ENCODE measurements at places on chromosomes 7 and 10.

- DNase-seq = peak; percentile 11
Measured at GRCh38 chr7:78510580-78511188, 712.1 kb downstream of the PHTF2 start.

DNA sequence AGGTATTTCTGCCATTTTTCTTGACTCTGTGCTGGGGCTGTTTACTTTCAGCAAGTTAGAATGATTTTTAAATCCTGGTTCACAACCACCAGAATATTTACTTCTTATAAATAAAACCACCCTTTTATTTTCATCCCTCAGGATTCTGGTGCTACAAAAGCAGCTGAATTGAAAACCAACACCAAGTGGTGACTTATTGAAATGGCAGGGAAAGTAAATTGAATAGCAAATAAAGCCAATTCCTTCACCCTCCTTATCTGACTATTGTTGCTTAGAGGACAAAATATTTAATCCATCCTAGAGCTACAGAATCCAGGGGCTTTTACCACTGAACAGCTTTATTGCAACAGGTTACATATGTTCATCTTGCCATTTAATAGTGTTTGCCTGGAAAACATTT, 828.6 kb upstream of the GHITM start:
- DNase-seq = no peak

DNA sequence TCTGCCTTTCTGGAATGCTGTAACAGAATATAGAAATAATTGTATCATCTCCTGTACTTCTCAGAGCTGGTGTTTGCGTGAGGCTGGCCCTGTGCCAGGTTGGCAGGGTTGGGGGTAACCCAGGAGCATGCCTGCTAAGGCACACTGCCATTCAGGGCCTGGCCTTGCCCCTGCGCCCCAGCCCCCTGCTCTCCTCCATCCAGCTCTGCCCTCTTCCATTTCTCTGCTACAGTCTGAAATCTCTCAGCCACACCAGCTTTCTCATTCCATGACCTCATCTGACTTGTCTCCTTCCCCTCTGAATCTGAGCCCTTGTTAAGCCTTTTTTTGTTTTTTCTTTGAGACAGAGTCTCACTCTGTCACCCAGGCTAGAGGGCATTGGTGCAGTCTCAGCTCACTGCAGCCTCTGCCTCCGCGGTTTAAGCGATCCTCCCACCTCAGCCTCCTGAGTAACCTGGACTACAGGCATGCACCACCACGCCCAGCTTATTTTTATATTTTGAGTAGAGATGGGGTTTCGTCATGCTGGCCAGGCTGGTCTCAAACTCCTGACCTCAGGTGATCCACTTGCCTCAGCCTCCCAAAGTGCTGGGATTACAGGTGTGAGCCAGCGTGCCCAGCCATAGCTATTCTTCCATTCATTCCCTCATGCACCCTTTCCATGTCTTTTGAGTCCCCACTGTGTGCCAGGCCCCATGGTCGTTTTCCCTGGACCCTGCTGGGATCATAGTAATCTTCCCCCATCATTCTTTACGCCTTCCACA, 206.8 kb downstream of the CUX1 start:
- DNase-seq = no peak

DNA sequence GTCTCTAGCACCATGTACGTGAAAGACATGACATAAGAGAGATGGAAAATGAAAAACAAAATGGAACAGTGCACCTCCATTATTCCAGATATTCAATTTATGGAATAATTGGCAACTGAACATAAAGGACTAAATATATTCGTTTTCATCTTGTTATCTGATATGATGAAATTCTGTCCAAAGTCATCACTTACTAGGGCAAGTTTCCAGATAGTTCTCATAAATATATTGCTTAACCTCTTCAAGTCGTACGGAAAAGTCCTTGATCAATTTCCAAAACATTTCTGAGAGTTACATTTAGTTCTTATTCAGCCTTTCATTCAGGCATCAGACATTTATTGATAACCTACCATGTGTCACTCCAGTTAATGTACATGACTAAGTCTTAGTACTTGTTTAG, 185.2 kb downstream of the HGF start:
- DNase-seq = no peak

DNA sequence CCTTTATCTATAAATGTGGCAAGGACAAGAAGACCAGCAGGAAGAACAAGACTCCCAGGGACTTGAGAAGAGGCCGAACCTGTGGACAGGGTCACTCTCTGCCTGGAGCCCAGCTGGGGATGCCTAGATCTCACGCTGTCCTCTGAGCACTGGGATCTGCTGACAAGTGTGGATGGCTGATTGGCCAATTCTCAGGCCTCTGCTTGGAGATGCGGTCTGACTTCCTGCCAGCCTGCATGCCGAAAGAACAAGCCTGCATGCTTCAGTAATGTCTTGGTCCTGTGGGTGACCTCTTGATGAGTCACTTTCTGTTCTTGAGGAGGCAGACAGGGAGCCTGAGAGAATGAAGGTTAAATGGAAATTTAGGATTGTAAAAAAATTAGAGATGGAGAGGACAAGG, 84.7 kb downstream of the TMEM178B start:
- DNase-seq = no peak

DNA sequence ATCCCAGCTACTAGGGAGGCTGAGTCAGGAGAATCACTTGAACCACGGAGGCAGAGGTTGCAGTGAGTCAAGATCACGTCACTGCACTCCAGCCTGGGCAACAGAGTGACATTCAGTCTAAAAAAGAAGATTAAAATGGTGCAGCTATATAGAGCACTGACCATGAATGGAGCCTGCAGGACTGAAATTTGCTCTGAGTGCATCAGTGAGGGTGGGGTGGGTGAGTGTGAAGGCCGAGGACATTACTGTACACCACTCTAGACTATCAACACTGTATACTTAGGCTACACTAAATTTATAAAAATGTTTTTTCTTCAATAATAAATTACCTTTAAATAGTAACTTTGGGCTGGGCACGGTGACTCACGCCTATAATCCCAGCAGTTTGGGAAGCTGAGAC, 294.7 kb downstream of the PTPRN2 start:
- no peak for DNase-seq

DNA sequence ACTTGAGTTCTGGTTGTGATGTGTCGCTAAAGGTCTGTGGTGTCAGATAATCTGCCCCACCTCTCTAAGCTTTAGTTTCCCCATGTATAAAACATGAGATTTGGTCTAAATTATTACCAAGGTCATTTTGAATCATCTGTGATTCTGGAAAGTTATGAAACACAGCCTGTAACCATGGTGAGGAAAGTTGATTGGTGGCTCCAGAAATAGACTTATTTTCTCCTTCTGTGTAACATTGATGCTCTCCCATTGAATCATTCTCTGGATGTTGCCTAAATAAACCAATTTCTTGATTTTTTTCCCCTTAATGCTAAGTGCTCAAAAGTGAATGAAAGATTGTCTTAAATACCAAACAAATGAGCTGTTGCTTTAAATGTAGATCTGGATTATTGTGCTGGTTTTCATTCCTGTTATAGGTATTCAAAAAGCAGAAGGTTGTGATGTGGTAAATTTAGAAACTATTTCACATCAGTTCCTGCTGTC, 30.0 kb upstream of the PCGF5 start:
- DNase-seq = no peak

GRCh38 chr10:7665767-7666166, 999 bp downstream of the ITIH5 start:
- peak; percentile 10 for DNase-seq

- DNase-seq = no peak
Measured at GRCh38 chr7:70711452-70711851, 420.5 kb upstream of the GALNT17 start.

DNA sequence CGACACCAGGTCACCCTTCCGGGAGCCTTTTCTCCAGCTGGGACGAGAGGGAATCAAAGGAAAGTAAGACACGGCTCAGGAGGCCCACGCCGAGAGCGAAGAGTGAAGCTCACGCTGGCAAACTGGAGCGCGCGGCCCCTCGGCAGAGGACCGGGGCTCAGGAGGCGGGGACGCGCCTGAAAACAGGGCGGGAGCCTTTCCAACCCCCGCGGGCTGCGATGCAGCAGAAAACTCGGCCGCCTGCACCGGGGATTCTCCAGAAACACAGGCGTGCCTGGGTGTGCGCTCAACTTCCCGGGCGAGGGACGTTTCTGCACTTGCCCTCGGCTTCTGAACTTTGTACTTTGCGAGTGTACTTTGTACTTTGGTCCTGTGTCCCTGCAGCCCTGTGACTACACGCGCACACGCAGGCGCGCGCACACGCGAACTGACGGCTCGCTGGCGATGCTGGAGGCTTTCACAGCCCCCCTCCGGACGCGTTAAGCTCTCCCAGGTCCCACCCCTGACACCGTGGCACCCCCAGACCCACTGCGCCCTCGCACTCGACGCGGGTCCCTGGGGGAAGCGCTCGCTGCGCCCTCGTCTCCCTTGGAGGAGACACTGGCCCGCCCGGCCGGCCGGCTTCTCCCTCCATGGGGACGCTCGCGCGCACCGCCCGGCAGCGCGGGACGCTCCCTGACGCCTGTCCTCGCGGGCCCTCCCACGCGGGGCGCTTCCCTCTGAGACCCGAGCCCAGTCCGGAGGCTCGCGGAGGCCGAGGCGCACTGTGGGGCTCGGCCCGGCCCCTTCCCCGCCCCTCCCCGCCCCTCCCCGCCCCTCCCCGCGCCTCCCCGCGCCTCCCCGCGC, 588 bp upstream of the PAOX start:
- peak; percentile 20 for DNase-seq

Data from KBM-7 (cell line).